ENCODE measurements at places on chromosomes 11 and 22.

DNA sequence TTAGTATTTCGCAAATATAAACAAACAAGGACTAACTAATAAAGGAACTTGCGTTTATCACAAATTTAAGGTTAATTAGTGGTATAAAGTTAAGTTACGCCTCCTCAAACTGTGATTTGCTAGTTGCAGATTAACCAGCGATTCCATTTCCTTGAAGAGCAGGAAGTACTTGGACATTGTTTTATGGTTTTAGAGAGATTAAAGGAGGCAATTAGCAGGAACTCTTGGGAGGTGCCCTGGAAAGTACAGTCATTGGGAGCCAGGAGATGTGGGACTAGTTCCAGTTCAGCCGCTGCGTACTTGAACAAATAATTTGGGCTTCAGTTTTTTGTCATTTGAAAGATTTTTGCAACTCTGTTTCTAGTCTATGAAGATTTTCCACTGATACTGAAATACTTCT, 3.3 kb downstream of the FAM118B start:
- DNase-seq, result no peak

DNA sequence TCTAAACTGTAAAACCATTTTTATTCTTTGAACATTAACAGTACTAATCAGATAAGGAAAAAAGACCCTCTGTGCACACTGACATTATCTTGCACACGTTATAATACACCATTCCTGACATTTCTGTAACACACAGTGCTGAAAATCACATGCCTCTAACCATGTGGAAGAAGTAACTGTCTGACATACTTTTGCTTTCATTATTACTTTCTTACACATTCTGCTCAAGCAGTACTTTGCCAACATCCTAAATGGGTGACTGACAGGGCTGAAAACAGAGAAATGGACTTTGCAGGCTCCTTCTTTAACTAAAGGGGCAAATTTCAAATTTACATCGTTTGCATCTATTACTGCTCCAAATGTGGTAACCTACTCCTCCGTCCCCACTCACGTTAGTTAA, 22.8 kb upstream of the TP53AIP1 start:
- DNase-seq, result no peak

DNA sequence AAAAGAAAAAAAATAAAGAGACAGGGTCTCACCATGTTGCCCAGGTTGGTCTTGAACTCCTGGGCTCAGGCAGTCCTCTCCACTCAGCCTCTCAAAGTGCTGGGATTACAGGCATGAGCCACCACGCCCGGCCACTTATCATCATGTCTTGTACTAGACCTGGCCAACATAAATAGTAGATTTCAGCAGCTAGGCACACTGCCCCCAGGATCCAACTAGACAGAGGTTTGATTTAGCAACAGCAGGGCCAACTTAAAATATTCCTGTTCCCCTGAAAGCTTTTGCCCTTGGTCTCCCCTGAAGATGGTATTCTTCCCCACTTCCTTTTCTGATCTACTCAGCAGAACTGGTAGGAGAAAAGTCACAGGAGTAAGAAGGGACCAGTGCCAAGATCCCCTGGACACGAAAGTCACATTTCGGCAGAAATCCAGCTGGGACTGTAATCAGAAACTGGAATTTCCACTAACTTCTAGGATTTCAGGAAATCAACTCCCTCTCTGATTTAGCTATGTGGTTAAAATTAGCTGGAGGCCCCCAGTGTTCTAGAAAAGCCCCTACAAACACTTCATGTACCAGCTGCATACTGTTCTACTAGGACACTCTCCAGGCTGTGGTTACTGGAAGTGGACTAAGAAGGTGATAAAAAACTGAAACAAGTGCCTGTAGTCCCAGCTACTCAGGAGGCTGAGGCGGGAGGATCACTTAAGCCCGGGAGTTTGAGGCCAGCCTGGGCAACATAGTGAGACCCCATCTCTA, 8.9 kb upstream of the PPP2R1B start:
- DNase-seq, result no peak

GRCh38 chr11:75797116-75797515, 17.9 kb upstream of the UVRAG start:
- DNase-seq, result no peak

DNA sequence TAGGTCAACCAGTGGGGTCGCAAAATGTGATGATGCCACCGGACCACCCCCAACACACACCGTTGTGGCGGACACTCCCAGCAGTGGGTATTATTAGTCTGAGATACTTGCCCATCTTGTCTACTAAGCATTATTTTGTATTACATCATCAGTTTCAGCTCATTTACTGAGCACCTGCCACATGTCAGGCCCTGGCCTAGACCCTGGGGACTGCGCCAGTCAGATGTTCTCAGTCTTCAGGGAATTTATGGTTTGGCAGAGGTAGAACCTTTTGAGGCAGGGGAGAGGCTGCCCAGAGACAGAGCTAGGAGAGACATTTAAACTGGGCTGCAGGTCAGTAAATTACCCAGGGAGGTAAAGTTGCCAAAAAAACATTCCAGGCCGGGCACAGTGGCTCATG, 43.1 kb upstream of the GCAT start:
- no peak for DNase-seq

DNA sequence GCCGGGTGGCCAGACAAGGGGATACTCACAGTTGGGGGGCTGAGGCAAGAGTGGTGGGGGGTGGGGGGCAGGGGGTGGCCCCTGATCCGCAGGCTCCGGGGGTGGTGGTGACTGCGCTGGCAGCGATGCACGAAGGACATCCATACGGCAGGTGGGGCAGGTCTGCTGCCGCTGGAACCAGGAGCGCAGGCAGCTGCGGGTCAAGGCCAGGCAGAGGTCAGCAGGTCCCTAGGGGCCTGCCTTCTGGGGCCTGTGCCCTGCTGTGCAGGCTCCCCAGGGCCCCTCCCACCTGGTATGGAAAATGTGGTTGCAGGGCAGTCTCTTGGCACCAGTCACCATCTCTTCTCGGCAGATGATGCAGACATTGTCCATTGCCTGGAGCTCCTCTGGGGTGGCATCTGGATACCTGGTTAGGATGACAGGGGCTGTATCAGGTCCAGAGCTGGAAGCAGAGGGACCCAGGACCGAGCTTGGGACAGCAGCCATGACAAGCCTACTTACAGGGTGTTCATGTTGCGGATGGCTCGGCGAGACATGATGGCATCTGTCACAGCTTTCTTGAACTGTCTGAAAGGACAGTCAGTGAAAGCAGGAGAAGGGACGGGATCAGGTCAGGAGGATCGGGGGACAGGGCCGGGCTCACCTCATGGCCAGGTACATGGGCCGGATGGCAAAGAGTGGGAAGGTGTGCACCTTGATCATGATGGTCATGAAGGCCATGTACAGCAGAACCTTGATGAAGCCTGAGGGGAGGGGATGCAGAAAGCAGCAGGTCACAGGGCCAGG, 3.5 kb downstream of the SYVN1 start:
- no peak for DNase-seq

DNA sequence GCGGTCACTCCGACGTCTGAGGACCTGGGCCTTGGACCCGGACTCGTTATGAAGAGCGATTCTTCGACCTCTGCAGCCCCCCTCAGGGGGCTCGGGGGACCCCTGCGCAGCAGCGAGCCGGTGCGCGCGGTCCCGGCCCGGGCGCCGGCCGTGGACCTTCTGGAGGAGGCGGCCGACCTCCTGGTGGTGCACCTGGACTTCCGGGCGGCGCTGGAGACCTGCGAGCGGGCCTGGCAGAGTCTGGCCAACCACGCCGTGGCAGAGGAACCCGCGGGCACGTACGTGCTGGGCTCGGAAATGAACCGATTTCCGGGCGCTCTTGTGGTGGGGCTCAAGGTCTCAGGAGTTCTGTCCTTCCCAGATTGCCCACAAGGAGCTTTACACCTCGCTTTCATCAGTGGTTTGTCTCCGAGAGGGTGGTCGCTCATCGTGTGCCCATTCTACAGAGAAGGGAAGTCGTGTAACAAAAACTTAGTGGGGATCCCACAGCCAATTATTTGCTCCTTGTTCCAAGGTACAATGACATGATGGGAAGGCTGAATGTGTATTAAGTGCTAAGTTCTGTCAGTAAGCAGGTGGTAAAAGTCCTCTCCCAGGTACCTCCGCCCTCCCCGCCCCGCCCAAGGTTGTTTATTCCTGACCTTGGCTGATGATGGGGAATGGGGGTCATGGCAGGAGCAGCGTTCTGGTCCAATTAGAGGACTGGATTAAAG, 695 bp downstream of the PEX26 start:
- peak; percentile 54 for DNase-seq

DNA sequence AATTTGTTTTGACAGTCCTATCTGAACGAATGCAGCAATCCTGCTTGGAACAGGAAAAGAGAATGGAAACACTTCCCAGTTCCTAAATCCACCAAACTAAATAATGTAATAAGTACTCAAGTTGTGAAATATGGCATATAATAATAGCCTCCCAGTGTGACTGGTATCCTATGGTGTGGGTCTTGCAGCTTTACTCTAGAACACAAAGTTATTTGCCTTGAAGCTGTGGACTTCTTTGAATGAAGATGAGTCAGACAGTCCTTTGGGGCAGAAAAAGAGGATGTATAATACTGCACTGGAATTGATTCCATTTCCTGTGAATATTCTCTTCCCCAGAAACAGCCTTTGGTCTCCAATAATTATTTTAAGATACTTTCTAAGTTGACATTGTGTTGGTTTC, 887.0 kb downstream of the KCNA4 start:
- no peak for DNase-seq

DNA sequence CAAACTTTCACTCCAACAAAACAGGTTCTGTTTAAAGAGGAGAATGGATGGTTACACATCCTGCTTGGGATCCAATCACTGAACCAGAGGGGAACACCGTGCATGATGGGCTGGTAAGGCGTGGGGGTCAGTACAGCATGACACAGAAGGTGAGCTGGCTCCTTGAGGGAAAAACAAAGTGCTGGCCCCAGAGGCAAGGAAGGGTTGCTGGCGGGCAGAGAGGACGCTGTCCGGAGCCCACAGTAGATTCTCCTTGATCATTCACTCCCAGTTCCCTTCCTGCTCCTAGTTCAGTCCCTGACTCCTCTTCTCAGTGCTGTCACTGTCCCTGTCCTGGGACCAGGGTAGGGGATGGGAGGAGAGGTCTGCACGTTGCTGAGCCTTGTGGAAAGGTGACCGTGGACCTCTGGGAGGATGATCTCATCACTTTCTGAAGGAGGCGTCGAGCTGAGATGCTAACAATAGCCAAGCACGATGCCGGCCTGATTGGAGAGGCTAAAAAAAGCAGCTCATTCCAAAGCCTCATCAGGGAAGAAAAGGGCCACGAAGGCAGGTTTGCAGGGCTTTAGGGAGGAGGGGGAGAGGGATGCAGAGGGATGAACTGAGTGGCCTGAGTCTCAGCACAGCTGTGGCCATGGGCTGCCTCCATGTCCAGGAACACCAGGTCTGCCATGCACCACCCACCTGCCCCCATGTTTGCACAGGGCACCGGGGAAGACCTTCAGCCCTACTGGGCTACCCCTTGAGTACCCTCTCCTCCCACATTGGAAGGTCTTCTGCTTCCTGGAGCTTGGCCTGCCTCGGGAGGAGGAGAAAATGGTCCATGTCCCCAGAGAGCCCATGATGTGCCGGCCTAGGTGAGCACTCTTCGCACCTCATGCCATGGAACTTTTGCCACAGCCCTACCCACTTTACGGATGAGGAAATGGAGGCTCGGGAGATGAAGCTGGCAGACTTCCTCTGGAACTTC, 72.7 kb upstream of the RTL6 start:
- DNase-seq, result no peak

DNA sequence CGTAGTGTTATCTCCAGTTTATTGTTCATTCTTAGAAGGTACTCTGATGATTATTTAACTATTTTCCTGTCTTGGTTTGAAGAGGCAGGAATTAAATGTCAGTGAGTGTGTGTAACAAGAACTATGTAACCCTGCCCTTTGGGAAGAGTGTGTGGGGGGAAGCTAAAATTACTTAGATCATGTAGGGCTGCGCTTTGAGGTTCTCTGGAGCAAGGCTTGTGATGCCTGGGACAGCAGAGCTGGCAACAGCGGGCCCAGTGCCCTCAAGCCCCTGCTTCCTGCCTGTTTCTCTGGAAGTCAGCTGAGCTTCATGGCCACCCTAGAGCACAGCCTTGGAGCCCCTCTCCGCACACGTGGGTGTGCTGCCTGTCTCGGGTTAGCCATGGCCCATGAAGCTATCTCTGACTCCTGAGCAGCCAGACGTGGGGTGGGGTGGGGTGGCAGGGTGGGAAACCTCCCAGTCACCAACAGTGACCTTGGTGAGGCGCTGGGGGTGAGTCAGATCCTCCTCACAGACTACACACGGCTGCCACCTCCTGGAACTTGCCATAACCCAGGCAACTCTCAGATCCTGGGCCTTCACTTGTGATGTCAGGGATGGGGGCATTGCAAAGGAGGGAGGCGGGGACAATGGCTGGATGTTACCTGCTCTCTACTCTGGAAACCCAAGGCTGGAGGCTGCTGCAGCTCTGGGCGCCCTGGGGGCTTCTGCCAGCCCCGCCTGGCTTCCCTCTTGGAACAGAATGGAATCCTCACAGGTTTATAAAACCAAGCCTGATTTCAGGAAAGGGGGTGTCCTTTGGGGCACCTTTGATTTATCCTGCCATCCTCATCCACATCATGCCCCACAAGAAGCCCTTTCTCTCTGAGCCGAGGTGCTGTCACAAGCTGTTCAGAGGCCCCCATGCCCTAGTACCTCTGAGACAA, 88.6 kb downstream of the SNX19 start:
- peak; percentile 52 for DNase-seq

DNA sequence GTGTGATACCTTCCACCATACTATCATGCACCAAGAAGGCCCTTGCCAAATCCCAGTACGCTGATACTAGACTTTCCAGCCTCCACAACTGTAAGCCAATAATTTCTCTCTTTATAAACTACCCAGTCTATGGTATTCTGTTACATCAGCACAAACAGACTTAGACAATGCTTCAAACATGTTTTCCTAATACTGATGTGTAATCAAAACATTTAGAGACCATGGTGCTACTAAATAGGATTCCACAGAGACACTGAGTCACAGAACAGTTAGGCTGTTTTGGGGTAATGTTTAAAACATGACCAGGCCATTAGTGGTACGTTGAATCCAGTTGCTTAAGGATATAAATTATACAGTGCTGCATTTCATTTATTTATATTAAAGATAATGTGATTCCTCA, 103.7 kb downstream of the PICALM start:
- DNase-seq, result no peak

DNA sequence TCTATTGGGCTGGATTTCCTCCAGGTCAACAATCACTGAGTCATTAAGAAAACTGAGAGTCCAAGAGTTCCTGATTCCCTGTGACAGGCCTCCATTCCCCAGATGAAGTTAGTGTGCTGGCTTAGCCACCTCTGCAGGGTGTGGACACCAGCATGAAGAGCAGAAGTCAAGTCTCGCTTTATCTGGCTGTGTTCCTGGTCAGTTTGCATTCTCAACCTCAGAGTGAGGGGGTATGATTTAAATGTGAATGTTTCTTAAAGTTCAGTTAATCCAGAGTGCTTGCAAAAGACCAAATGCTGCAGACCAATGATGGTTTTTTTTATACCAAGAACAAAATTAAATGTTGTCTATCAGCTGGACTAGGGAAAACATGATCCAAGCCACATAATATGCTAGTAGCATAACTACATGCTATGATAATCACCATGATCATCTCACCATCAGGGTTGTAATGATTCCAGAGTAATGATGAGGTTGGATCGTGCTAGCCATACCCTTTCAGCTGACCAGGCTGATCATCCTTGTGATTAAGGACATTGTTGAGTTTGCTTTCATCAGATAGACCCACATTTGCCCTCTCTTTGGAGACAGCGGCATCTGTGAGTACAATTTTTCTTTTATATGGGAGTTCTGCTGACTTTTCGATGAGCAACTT, 145.8 kb upstream of the ARHGAP20 start:
- DNase-seq, result no peak

Data from HEK293T (cell line).